Stimulated activated CD8-positive, alpha-beta memory T cell treated with anti-CD3 and anti-CD28 coated beads, Interleukin-7, amount 100 ng/mL, for 48 hours (primary cell): ENCODE measurements at places on chromosomes 16 and 17.

DNA sequence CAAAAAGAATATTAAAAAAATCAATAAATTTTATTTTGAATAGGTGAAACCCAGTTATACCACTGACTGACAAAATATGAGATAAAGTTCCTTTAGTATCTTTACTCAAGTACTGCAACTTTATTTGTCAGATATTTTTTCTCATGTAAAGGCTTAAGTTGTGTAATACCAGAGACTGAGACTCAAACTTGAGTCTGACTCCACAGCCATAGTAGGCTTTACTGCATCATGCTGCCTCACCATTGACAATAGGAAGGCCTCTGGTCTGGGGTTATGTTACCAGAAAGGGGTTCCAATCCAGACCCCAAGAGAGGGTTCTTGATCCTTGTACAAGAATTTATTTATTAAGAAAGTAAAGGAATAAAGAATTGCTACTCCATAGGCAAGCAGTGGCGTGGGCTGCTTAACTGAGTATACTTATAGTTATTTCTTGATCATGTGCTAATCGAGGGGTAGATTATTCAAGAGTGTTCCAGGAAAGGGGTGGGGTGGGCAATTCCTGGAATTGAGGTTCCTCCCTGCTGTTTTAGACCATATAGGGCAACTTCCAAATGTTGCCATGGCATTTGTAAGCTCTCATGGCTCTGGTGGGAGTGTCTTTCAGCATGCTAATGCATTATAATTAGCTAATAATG is 187.4 kb upstream of the WSB1 start:
- DNase-seq = no peak

- peak; percentile 9 for DNase-seq
Observed at GRCh38 chr17:21213638-21214014, 335 bp downstream of the TMEM11 start.

- DNase-seq = no peak
Observed at GRCh38 chr17:79466562-79467350, 144.1 kb downstream of the RBFOX3 start.

DNA sequence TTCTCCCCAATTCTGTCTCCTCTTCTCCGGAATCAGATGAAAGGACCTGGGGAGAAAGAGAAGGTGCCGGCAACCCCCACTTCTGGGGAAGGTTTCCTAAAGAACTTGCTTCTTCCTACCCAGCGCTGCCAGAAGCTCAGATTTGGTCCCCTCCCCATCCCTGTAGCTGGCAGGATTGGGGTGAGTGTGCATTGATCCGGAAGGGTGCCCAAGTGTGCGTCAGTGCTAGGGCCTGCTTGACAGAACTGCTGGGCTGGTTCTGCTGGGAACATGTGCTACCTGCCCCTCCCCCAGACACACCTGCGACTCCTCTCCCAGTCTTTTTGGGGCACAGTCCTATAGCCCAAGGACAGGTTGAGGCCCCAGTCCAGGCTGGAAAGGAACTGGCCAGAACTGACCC is 3.3 kb downstream of the ARL4D start:
- DNase-seq = no peak

DNA sequence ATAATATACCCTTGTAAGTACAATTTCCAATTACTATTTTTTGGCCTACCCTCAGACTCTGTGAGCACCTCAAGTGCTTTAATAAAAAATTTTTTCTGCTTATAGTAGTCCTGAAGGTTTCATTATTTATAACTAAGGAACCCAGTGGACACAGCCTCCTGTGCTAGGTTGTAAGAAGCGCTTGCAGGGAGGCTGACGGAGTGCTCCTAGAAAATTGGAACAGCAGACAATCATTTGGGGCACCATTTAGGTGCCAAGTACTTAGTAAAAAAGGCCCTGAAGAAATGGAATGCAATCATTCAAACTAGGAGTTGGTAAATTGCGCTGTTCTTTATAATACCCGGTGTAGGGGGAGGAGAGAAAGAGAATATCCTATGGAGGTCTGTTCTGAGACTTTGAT is 19.8 kb downstream of the CA10 start:
- DNase-seq = no peak

- DNase-seq = no peak
Observed at GRCh38 chr16:22103441-22103840, 11.1 kb downstream of the VWA3A start.

- no peak for DNase-seq
Observed at GRCh38 chr17:41618341-41619035, 5.9 kb downstream of the KRT17 start.

GRCh38 chr17:4492721-4493561 is 5.7 kb upstream of the SPNS2 start:
- no peak for DNase-seq

GRCh38 chr17:66995944-66996343 is 31.4 kb downstream of the CACNG4 start:
- no peak for DNase-seq

DNA sequence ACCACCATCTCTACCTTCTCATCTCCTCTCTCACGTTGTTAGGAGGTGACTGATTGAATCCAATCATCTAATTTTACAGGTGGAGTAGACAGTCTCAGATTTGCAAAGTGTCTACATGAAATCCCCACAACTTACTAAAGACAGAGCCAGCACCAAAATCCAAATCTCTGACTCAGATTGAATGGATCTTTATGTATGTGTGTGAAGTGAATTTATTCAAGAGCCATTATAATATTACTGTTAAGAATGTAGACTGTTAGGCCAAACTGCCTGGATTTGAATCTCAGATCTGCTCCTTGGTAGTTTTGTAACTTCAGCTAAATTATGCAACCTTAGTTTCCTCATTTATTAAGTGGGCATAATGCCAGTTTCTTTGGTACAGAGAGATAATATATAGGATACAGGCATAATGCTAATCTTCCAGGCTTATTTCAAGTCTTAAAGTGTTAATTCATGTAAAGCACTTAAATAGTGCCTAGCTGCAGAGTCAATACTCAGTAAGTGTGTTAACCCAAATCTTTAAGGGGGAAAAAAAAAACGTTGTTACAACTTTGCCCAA is 12.7 kb downstream of the CNEP1R1 start:
- DNase-seq = no peak

DNA sequence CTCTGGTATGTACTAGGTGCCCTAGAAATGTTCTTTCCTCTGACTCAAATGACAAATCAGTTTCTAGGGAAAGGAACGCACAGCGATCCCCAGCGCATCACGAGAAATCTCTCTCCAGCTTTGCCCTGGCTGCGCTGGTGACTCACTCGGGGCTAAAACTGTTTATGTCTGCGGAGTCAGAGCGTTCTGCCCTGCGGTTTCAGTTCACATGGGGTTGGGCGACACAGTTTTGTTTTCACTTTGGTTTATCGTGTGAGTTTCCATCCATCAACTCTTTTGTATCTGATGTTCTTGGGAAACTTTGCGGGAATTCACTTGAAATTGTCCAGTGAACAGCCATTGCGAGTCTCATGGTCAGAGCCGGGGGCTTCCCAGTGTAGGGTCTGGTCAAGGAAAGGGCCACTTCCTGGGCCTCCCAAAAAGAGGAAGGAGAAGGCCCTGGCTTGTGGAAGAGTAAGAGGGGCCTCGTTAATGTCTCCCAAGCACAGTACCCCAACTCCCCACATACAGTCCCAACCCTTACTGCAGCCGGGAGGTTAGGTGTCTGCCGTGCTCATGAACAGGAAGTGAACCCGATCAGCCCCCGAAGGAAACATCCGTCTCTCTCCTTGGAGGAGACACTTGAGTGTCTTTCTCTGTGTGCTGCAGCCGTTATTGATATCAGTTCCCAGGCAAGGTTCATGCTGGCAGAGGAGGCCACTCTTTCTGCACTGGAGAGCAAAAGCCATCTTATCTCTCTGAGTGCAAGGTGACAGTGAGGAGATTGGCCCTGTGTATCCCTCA is 643.2 kb downstream of the WWOX start:
- peak; percentile 79 for DNase-seq

DNA sequence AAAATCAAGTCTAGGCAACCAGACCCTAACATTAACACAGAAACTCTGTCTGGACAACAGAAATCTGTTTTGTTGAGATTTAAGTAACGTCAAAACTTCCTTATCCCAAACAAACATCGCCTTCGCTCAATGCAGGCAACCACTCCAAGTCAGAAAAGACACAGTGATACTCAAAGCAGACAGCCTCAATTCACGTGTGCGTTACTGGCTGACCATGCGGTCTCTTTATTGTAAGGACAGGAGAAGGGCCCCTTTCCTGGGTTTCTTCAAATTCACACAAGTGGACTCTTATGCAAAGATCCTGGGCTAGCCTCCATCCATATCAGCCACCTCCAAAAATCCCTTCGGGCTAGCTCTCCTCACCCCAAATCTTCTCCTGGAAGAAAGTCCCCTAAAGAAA is 467.7 kb downstream of the SOX9 start:
- DNase-seq = no peak

GRCh38 chr17:76714336-76714735 is 3.6 kb upstream of the MXRA7 start:
- DNase-seq = no peak

- no peak for DNase-seq
Observed at GRCh38 chr17:81911969-81912368, 770 bp upstream of the PCYT2 start.

- peak; percentile 21 for DNase-seq
Observed at GRCh38 chr17:19867329-19868078, at the start of gene ULK2. Gene ULK2, minus strand, starts transcription at chr17:19867936. Its CDS starts 519 bp downstream, at chr17:19867417.

- DNase-seq = no peak
Observed at GRCh38 chr16:23741675-23742303, 13.0 kb upstream of the CHP2 start.

GRCh38 chr17:16352303-16352666 is 984 bp downstream of the CENPV start:
- DNase-seq = peak; percentile 14

- peak; percentile 13 for DNase-seq
Observed at GRCh38 chr16:46908540-46909372, 24.6 kb downstream of the GPT2 start.

DNA sequence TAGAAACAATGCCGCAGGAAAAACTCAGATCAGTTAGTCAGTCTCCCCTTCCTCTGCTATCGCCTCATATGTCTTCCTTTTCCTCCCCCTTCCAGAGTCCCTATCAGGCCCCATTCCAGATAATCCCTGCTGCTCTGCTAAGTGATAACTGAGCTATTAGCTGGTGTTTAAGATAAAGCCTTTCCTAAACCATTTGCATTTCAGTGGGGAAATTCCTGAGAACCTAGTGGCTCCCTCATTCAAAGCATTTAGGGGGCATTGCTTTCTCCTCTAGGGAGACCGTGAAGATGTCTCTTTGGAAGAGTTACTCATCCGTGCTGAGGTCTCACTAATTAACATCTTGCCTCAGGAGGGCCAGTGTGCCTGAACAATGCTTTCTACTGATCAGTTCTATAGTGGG is 401.6 kb downstream of the NPIPA7 start:
- no peak for DNase-seq

- DNase-seq = no peak
Observed at GRCh38 chr16:67435758-67436164, 4.8 kb downstream of the HSD11B2 start.

DNA sequence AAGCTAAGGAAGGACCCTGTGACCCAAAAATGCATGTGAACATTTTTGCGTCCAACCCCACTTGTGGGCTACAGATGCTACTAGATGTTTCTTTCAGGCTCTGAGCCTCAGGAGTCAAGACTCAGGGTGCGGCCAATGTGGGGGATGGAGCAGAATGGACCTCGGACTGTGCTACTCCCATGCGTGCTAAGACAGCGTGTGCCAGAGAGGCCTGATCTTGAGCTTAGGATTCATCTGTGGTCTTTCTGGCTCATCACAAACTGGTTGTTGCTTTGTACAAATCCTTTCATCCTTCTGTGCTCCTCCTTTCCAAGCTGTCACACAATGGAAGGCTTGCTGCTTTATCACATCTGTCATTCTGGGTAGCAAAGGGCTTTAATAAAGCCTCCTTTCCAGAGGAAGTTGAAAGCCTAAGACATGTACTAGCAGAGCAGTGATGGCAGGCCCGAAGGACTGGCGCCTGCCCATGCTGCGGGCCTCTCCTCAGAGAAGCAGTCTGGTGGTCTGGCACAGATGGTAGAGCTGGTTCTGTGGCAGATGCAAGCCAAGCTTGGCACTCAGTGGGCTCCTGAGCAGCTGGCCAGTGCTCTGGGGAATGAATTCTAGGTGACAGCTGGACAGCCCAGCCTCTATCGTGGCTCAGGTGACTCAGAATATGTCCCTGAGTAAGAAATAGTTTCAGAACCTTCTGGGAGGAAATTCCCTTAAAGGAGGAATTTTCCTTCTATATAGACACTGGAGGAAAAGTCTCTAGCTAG is 27.8 kb downstream of the COG4 start:
- no peak for DNase-seq

- no peak for DNase-seq
Observed at GRCh38 chr16:3998793-3999478, 117.3 kb downstream of the ADCY9 start.

GRCh38 chr16:69669577-69669976 is 56.8 kb downstream of the NQO1 start:
- no peak for DNase-seq

DNA sequence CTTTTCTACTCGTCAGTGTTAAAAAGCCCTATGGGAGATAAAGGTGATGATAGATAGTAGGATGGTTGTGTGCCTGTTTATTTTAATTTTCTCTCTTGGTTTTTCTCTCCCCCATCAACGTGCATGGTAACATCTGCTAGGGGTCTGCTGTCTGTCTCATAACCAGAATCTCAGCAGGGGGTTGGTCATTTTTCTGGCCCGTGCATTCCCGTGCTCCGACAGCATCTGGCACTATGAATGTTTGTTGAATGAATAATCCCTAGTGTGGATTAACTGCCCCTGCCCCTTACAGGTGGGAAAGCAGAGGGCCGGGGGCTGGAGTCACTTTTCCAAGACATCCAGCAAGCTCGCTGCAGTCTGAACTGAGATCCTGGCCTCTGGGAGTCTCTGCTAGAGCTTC is 6.3 kb downstream of the CA5A start:
- no peak for DNase-seq

- DNase-seq = no peak
Observed at GRCh38 chr16:11032922-11033291, 88.5 kb downstream of the CLEC16A start.

GRCh38 chr17:19762515-19762961 is 14.4 kb upstream of the ALDH3A1 start:
- peak; percentile 24 for DNase-seq

DNA sequence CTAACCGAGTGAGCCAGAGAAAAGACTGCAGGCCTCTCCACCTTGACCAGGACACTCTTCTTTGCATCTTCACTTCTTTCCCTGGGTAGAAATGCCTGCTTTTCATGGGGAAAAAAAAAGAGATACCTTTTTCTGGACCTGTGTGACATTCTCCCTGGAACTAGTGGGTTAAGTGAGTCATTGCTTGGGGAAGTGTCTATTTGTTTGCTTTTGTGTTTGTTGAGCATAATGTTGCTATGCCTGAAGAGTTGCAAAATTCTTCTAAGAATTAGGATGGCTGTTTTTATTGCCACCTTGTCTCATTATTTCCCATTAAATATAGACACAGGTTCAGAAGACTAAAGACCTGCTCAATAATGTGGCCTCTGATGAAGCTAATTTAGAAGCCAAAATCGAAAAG is 18.8 kb downstream of the CLUAP1 start:
- DNase-seq = no peak

DNA sequence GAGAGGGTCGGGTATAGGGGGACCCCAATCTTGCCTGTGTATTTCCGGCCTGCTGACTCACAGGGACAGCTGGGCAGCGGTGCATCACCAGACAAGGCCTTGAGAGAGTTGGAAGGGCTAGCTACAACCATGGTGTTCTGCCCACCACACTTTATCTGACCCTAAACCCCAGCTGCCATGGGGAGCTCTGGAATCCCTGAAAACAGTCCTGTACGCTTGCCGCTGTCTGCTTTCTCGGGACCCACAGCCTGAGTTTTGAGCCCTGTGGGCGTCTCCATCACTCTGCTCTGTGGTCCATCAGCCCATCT is 100.4 kb upstream of the GSE1 start:
- DNase-seq = no peak

- DNase-seq = no peak
Observed at GRCh38 chr17:58205936-58206335, 13.1 kb downstream of the MKS1 start.
